CD4-positive, alpha-beta T cell treated with Interleukin-1 beta for 1 hour (primary cell): ENCODE measurements at places on chromosomes 12 and 14.

DNA sequence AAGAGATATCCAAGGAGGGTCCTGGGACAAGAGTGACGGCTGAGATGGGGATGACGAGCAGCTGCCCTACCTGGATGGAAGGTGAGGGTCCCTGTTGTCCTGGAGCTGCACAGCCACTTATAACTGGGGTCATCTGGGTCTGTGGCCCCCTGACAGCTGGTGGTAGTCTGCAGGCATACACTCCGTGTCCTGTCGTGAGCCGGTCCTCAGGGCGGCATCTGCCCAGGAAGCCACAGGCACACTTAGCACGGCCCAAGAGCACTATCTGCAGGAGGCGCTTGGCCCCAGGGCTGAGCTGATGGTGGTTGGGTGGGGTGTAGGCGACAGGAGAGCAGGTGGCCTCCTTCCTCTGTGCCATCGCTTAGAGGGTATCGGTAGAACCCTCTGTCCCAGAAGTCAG, 248.1 kb downstream of the CACNA1C start:
- no peak for DNase-seq

- DNase-seq, result no peak
Measured at GRCh38 chr14:58832095-58832521, 194.3 kb downstream of the DACT1 start.

DNA sequence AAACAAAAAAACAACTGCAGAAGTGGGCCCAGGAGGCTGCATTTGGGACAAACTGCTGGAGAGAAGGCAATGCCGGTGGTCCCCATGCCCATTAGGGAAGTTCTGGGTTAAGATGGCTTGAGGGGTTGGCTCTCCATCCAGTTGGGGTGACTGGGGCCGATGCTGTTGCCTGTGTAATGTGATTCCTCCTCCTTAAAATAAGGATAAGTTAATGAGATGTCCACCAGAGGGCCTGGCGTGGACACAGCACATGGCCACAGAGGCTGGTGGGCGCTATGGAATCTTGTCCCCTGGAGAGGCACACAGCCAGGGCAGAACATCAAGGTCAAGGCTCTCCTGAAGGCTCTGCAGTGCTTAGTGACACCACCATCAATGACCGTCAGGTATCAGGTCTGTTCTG, 1.0 kb upstream of the TESC start:
- DNase-seq, result no peak

DNA sequence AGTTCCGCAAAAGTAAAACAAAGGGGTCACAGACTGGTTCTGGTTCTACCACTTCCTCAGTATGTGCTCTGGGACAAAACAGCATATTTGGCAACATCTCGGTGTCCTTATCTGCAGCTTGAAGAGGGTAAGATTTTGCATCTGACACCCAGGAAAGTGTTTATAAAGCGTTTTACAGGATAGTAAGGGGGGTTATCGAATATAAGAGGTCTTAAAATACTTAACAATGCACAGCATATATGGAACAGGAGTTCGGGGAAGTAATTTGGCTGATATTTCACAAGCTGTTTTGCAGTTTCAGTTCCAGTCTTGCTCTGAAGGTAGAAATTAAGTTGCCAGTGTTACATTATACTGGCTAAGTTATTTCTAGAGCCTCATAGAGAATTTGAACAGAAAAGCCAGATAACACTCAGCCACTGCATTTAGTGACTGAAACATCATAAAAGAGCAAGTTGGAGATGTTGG, 904 bp upstream of the MAP4K5 start:
- DNase-seq, result no peak

- DNase-seq, result peak; percentile 39
Measured at GRCh38 chr14:70886421-70887206, 20.6 kb upstream of the PCNX1 start.

GRCh38 chr14:81625343-81625742, 91.7 kb upstream of the SEL1L start:
- DNase-seq, result no peak

DNA sequence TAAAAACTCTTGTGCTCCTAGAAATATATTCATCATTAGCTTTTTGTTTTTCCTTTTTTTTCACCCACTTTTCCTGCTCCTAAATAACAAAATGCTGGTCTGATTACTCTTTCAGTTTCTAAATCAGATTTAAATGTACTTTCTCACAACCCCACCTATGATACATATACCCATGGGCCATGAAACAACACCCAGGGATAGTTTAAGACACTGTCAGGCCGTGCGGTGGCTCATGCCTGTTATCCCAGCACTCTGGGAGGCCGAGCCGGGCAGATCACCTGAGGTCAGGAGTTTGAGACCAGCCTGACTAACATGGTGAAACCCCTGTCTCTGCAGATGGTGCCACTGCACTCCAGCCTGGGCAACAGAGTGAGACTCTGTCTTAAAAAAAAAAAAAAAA, 1.6 kb upstream of the NUMB start:
- DNase-seq, result no peak

GRCh38 chr14:40694023-40694422, 912.7 kb upstream of the LRFN5 start:
- no peak for DNase-seq

GRCh38 chr12:5505116-5505515, 73.2 kb downstream of the NTF3 start:
- DNase-seq, result no peak

DNA sequence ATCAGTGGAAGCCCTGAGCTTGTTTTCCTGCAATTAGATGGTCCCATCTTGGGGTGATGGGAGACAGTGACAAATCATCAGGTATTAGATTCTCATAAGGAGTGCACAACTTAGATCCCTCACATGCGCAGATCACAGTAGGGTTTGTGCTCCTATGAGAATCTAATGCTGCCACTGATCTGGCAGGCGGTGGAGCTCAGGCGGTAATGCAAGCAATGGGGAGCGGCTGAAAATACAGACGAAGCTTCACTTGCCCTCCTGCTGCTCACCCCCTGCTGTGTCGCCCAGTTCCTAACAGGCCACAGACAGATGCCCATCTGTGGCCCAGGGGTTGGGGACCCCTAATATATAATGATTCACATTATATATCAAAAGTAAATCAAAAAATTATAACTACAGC, 258.8 kb upstream of the USP15 start:
- no peak for DNase-seq

DNA sequence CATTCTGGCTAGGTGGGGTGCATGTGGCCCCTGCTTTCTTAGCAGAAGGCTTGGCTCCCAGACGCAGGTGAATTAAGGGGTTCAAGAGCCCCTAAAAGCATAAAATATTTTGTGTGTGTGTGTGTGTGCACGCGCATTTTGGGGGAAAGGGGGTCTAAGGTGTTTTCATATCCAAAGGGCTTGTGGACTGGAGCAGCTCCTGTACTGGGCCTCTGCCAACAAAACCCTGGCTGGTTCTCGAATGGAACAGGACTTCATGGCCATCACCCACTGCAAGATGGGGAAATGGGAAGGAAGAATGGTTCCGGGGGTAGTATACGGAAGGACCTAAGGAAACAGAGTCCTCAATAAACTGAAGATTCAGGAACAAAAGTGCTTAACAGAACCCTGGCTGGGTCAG, 3.9 kb upstream of the ATN1 start:
- no peak for DNase-seq

GRCh38 chr14:82492157-82492556, 958.5 kb upstream of the SEL1L start:
- no peak for DNase-seq

DNA sequence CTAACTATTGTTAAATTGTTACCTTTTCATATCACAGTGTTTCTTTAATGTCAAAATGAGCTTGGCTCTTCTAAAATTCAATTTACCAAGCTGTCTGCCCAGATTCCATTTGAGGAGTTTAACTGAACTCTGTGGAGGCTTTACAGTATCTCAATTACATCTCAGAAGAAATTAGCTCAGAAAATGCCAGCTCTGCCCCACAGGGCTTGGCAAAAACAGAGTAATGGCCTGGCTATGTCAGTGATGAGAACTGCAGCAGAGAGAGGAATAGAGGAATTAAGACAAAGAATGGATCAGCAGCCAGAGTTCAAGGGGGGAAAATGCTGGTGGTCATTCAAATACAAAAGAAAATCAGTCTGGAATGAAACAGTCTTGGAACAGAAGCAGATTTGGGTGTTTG, 15.8 kb upstream of the TMTC1 start:
- no peak for DNase-seq

- no peak for DNase-seq
Measured at GRCh38 chr12:116266168-116266601, 11.3 kb downstream of the MED13L start.

GRCh38 chr12:23217667-23218066, 592.7 kb downstream of the ETNK1 start:
- DNase-seq, result no peak

GRCh38 chr14:100383727-100384158, 60.6 kb downstream of the SLC25A47 start:
- DNase-seq, result peak; percentile 71

DNA sequence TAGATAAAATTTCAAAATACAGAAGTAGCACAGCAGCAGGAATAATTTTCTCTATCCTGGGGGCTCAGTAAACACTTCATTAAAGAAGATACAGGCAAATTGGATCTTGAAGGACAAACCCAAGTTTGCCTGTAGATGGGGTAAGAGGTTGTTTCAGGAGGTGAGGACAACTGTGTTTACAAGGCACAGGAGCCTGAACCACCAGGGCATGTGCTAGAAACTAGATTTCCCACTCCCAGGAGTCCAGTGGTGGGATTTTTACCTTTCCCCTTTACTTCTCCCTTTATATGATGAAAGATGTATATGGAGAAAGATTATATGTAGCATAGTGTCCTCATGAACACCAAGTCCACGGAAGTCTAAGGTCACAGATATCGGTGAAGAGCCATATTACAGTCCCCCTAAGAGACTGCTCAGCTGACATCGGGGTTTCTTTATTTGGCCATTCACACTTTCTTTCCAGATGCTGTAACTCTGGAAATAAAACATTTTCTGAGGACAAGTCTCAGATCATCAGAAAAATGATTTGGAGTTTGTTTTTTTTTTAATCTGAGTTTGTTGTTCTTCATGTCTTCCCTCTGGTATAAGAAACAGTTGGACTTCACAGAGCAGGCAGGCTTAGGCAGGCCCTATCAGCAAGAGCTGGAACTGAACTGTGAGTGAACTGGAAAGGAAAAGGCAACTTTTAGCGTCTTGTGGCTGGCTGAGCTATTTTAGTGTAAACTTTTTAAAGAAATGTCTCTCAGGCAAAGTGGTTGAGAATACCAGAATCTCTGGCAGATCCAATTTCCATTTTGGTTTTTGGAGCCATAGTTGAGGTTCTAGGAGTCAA, 8.0 kb upstream of the EVL start:
- peak; percentile 45 for DNase-seq

- DNase-seq, result no peak
Measured at GRCh38 chr14:65981192-65981843, 504.9 kb upstream of the CCDC196 start.
